ENCODE measurements at places on chromosomes 7 and 10.

DNA sequence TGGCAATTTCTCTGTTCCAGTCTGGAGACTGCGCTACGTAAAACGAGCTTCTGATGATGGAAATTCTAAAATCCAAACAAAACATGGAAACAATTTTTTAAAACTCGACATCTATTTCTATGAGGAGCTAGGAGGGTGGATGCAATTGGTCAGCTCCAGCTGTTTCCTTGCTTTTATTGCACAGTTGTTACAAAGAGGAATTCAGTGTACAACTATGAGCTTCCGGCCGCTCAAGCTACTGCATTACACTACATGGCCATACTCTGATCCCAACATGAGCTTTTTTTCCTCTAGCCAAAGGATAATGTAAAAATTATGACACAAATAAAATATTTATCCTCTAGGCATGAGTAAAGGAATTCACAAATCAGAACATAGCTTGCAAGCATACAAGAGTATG lies 403.1 kb upstream of the C7orf33 start:
- no peak for DNase-seq
- H3K27me3 ChIP-seq, result no peaks in the 10 kb centered on the region
- no peaks in the 10 kb centered on the region for H3K36me3 ChIP-seq
- H3K27ac ChIP-seq, result no peak overlapping the region
- H3K4me1 ChIP-seq, result no peaks in the 10 kb centered on the region

GRCh38 chr10:61211468-61211867 lies 241.7 kb downstream of the TMEM26 start:
- H3K27ac ChIP-seq, result no peak overlapping the region
- no peaks in the 10 kb centered on the region for H3K4me1 ChIP-seq
- H3K27me3 ChIP-seq, result no peaks in the 10 kb centered on the region
- no peak overlapping the region for H3K4me3 ChIP-seq

DNA sequence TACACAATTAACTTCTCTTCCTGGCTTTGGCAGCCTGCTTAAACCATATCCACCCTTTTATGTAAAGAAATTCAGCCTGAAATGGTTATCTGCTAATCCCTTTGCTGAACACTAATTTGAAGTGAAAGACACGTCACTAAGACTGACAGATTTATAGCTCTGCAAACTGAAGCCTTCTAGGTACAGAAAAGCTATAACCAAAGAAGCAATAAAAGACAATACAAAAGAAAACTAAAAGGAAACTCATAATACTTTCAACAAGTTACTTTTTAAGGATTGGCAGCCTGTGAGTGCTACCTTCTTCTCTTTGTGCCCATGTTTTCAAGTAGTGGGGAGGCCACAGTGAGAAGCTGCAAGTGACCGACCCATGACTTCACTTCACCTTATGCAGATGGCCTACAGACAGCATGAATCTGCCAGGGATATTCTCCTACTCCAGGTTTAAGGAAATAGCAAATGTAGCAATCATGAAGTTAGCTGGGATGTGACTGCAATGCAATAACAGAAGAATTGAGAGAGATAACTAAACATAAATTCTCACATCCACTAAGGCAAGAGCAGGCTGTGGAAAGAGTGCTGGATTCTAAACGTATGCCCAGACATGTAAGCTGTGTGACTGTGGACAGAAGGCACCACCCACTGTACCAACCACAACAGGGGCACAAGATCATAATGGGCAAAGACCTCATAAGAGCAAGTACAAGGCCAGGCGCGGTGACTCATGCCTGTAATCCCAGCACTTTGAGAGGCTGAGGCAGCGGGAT lies 10.7 kb upstream of the SPOCK2 start:
- H3K27ac ChIP-seq, result no peak overlapping the region
- no peaks in the 10 kb centered on the region for H3K36me3 ChIP-seq
- no peak overlapping the region for H3K4me3 ChIP-seq
- H3K27me3 ChIP-seq, result no peaks in the 10 kb centered on the region
- no peaks in the 10 kb centered on the region for H3K4me1 ChIP-seq

GRCh38 chr7:46972205-46972604 lies 609.7 kb downstream of the TNS3 start:
- no peaks in the 10 kb centered on the region for H3K4me1 ChIP-seq
- H3K36me3 ChIP-seq, result no peaks in the 10 kb centered on the region
- no peaks in the 10 kb centered on the region for H3K27me3 ChIP-seq
- no peak for DNase-seq
- H3K4me3 ChIP-seq, result no peak overlapping the region

DNA sequence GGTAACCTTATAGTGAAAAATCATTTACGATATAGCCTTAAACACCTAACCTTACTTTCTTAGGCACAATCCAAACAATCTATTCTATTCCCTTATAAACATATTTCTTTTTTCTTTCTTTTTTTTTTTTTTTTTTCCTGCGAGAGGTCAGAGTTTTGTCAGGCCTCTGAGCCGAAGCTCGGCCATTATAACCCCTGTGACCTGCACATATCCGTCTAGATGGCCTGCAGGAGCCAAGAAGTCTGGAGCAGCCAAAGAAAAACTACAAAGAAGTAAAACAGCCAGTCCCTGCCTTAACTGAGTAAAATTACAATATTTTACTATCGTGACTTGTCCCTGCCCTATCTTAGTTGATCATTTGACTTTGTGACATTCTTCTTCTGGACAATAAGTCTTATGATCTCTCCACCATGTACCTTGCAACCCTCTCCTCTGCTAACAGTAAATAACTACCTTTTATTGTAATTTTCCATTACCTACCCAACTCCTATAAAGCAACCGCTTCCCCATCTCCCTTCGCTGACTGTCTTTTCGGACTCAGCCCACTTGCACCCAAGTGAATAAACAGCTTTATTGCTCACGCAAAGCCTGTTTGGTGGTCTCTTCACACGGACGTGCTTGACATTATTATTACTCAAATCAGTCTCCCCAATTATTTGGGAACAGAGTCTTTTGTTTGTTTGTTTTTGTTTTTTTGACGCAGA lies 64.5 kb downstream of the AOAH start:
- no peak overlapping the region for H3K4me3 ChIP-seq
- no peaks in the 10 kb centered on the region for H3K4me1 ChIP-seq
- no peaks in the 10 kb centered on the region for H3K27me3 ChIP-seq
- H3K27ac ChIP-seq, result no peak overlapping the region
- DNase-seq, result no peak
- no peaks in the 10 kb centered on the region for H3K36me3 ChIP-seq

DNA sequence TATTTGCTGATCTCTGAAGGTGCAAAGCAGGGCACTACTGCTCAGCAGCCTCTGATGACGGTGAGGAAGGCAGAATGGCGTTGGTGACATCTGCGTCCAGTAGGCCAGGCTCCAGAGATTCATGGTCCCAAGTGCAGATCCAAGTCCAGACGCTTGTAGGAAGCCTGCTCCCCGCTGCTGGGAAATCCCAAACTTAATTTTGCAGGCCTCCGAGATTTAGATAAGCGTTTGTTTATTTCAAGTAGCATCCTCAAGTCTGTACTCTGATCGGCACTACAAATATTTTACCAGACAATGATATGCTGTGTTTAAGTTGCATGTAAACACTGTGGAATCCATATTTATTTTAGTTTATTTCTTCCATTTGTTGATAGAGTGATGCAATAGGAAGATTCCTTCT lies 244.9 kb upstream of the KLF6 start:
- H3K27me3 ChIP-seq, result no peaks in the 10 kb centered on the region
- no peak for DNase-seq
- H3K27ac ChIP-seq, result no peak overlapping the region
- no peaks in the 10 kb centered on the region for H3K4me1 ChIP-seq
- no peaks in the 10 kb centered on the region for H3K36me3 ChIP-seq

DNA sequence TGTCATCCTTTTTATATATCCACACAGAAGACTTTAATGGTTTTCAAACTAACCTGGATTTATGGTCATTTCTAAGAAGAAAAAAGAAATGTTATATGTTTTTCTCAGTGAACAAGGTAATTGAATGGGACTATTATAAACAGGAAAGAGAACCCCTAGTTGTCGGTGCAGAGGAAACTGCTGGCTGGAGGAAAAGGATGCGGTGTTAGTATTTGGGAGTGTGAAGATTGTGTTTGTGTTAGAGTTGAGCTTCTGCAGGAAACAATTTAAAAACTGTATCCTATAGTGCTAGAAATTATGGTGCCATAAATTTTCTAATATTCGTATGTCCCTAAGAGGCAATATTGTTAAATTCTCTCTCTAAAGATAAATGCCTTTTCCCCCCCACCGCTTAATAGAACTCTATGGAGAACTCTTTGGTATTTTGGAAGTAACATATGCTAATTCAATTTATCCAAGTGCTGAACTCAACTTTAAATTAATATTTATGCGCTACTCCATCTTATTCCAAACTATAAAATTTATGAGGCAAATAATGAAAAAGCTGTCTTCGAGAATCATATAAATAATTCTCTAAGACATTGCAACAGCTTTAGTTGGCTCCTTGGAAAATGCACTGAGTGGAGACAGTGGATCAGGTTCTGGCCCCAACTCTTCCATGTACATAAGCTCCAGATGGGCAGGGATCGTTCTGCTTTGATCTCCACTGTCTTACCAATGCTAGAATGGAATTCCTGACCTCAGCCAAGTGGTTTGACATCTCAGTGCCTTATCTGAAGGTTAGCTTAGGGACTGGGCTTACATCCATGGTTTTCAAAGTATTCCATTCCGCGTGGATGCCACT lies 5.6 kb downstream of the BZW2 start:
- H3K4me3 ChIP-seq, result no peak overlapping the region
- no peaks in the 10 kb centered on the region for H3K36me3 ChIP-seq
- H3K4me1 ChIP-seq, result peaks cover 16% of the 10 kb centered on the region
- no peak overlapping the region for H3K27ac ChIP-seq
- no peaks in the 10 kb centered on the region for H3K27me3 ChIP-seq

DNA sequence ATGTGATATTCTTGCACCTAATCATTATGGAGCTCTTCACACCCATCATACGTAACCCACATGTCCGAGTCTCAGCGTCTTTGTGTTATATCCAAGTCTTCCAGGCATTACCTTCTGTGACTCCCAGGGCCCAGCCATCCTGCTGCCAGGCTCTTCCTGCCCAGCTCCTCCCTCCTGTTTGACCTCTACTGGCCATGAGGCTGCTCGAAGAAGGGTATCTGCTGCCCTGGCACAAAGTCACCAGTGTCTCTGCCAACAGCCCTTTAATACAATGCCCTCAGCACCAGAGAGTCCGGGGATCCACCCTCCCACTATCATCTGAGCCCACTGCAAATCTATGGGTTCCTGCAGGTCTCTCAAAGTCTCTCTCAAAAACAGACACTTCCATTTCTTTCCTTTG lies 65.3 kb upstream of the WAC start:
- H3K4me3 ChIP-seq, result no peak overlapping the region
- no peaks in the 10 kb centered on the region for H3K36me3 ChIP-seq
- no peaks in the 10 kb centered on the region for H3K27me3 ChIP-seq
- H3K4me1 ChIP-seq, result no peaks in the 10 kb centered on the region

GRCh38 chr10:12844811-12845483 lies 156.6 kb downstream of the CCDC3 start:
- no peaks in the 10 kb centered on the region for H3K4me1 ChIP-seq
- H3K27ac ChIP-seq, result no peak overlapping the region
- DNase-seq, result no peak
- H3K4me3 ChIP-seq, result no peak overlapping the region

GRCh38 chr10:77406764-77407430 lies 230.7 kb downstream of the KCNMA1 start:
- H3K4me3 ChIP-seq, result no peak overlapping the region
- no peak overlapping the region for H3K27ac ChIP-seq
- DNase-seq, result no peak

DNA sequence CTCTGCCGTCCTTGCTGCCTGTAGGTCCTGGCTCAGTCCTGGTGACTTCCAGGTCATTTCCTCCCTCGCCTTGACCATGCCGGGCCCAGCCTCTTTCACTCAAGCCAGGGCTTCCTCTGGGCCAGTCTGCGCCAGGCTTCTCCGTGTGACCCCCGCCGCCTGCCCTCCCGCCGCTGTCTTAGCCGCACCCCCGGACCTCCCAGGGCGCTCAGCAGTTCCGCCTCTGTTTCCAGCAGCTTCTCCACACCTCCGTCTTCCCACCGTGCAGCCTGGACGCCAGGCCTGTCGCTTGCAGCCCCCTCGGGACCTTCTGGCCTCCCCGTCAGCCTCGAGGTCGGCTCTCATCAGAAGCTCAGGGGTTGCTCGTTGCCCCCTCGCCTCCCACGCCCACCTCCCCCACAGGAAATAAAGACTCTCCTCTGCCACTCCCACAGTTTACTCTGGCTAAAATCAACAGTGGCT lies 123.0 kb upstream of the FZD8 start:
- no peaks in the 10 kb centered on the region for H3K36me3 ChIP-seq
- H3K27ac ChIP-seq, result no peak overlapping the region
- DNase-seq, result no peak
- no peaks in the 10 kb centered on the region for H3K4me1 ChIP-seq

DNA sequence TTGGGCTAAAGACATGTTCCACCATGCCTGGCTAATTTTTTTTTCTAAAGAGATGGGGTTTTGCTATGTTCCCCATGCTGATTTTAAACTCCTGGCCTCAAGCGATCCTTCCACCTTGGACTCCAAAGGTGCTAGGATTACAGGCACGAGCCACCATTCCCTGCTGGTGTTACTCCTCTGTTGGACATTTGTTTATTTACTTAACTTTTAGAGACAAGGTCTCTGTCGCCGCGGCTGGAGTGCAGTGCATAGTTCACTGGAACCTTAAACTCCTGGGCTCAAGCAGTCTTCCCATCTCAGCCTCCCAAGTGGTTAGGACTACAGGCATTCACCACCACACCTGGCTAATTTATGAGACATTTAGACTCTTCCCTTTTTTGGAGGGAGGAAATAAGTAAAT lies 38.9 kb downstream of the CCAR1 start:
- H3K36me3 ChIP-seq, result peaks cover 11% of the 10 kb centered on the region
- H3K4me3 ChIP-seq, result no peak overlapping the region
- H3K27me3 ChIP-seq, result no peaks in the 10 kb centered on the region

GRCh38 chr10:124251317-124252065 lies 158.1 kb upstream of the CHST15 start:
- no peaks in the 10 kb centered on the region for H3K27me3 ChIP-seq
- peak overlapping the region; percentile 12 for H3K27ac ChIP-seq
- DNase-seq, result peak; percentile 34
- H3K4me1 ChIP-seq, result peaks cover 22% of the 10 kb centered on the region
- no peak overlapping the region for H3K4me3 ChIP-seq
- no peaks in the 10 kb centered on the region for H3K36me3 ChIP-seq

All from MM.1S (cell line).